ENCODE measurements at places on chromosomes 3 and 15. TPM values are rescaled to one million over a fixed set of nuclear protein-coding genes. Genes with fewer than 3 reads are reported as not detected.

The SLC9C1 gene
- polyA plus RNA-seq: 0.80 TPM

GRCh38 chr3:30894521-30895251, at the start of gene GADL1:
GADL1 (minus strand) TSS chr3:30894661; CDS start chr3:30894614, 47 bp downstream.
- DNase-seq: no peak

The P3H2 gene
- 93.0 TPM for polyA plus RNA-seq

- no peak for DNase-seq
Measured at GRCh38 chr15:29840926-29841325, 18.7 kb upstream of the TJP1 start.

- no peak for DNase-seq
Measured at GRCh38 chr3:42161050-42161935, 70.1 kb downstream of the TRAK1 start.

DNA sequence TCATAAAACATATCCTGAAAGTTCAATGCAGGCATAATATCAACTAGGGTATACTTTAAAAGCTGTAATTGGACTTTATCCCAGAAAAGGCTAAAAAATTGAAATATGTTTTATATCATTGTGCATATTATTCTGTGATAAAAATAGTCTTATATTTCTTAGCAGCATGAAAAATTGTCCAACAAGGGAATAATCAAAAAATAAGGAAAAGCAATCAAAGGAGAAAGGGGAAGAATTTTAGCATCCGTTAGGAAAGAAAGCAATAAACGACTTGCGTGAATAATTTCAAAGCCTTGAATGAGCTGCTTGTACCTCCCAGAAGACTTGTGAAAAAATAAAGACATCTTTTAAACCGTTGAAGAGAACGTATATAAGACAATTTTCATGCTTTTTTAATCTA, 1369.8 kb upstream of the GBE1 start:
- no peak for DNase-seq

The C15orf62 gene
- 1.7 TPM for polyA plus RNA-seq

DNA sequence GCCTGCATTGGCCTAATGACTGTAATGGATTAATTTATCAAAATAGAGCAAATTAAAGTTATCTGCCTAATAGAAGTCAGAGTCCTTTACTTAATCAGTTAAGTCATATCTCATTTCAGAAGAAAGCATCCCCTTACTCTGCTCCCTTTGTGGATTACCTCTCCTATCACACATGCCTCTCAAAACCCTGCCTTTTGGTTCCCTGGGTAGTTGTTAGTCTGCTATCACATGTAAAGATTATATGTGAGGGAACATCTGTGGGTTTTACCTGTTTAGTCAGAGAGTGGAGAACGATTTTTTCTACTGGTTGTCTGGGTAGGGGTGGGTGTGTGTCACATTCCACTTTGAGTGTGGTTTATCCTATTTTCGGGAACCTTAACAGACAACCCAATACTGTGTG, 16.4 kb downstream of the UBE2E2 start:
- no peak for DNase-seq

The GOLGA6L4 gene
- 11.5 TPM for polyA plus RNA-seq

- no peak for DNase-seq
Measured at GRCh38 chr15:36361351-36361870, 218.0 kb upstream of the CDIN1 start.

The ZNF770 gene
- 68.7 TPM for polyA plus RNA-seq

GRCh38 chr3:89787485-89787884, 680.1 kb downstream of the EPHA3 start:
- DNase-seq: no peak

DNA sequence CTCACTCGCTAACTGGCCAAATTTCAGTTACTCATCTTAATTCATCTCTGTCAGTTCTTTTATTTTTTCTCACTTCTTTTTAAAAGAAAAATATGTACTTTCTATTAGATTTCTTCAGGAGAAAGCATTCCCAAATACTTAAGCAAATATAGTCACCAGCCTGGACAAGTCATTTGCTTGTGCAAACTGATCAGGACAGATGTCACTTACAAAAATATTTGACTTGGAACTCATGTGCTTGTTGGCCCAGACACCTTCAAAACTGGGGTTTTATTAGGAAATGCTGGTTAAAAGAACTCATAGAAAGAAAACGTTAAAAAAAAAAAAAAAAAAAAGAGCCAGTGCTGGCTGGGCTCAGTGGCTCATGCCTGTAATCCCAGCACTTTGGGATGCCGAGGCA, 31.3 kb upstream of the FOXP1 start:
- no peak for DNase-seq

- DNase-seq: no peak
Measured at GRCh38 chr3:125916376-125916978, 52.5 kb upstream of the ROPN1B start.

The CDCP1 gene
- polyA plus RNA-seq: 1.1 TPM

DNA sequence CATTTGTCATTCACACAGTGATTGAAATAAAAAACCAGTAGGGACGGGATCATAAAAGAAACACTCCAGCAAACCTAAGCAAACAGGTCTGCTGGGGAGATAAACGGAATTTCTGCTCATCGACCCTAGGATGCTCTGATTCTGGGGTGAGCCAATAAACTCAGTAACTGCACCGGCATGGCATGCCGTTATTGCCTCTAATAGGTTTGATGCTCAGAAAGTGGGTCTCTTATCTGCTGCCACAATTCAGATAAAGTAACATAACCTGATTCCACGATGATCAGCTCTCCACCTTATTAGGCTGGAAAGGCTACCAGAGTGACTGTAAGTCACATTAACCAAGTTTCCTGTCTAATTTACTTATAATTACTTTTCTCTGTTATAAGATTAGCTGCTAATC, 19.6 kb downstream of the DCLK3 start:
- DNase-seq: no peak

DNA sequence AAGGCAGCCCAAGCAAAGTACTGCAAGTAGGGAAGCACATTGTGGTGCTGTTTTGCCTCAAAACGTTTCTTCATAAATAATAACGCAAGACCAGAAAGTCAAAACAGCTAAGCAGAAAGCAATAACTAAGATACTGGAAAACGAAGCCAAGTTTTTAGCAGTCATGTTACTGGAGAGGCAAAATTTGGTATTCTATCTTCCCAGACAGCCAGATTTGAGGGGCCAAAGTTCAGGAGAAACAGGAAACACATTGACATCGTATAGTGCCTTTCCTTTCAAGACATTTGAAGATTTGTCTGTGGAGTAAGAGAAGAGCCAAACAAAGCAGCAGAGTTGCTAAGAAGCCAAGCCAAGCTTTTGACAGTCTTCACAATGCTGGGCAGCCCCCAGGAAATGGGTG, 843.6 kb upstream of the NECTIN3 start:
- DNase-seq: peak; percentile 7

GRCh38 chr3:118587037-118587741, 447.5 kb downstream of the IGSF11 start:
- DNase-seq: no peak

DNA sequence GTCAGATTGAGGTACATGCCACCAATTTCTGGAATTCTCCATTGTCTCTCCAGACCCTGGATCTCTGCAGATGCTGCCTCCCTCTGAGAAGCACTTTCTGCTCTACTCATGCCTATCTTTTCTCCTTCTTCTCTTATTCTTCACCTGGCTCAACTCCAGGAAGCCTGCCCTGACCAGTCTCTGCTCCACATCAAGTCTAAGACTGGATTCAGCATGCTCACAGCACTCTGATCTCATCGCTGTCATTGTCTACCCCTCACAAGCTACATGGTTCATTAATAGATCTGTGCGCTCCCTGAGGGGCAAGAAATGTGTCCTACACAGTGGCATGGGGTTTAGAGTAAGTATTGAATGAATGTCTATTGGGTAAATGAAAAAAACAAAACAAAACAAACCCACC, 38.7 kb downstream of the CCR4 start:
- DNase-seq: no peak

The PRICKLE2 gene
- 17.3 TPM for polyA plus RNA-seq

- no peak for DNase-seq
Measured at GRCh38 chr3:299590-300301, 103.2 kb downstream of the CHL1 start.

GRCh38 chr3:107775974-107776373, 253.2 kb downstream of the BBX start:
- DNase-seq: no peak

- DNase-seq: no peak
Measured at GRCh38 chr3:55175423-55175822, 247.6 kb upstream of the LRTM1 start.

The DET1 gene
- 12.2 TPM for polyA plus RNA-seq

GRCh38 chr3:115855911-115856310, 232.6 kb downstream of the GAP43 start:
- DNase-seq: no peak

The ZMYND10 gene
- 3.4 TPM for polyA plus RNA-seq

- DNase-seq: no peak
Measured at GRCh38 chr3:124582196-124582595, 148.1 kb upstream of the UMPS start.

All from right renal cortex interstitium (tissue), 3 donors.